ENCODE measurements at places on chromosomes 11 and 22. TPM values are rescaled to one million over a fixed set of nuclear protein-coding genes. Genes with fewer than 3 reads are reported as not detected.

The P2RY2 gene
- 1.4 TPM for total RNA-seq

The OR51B2 gene
- not detected for total RNA-seq

The F2 gene
- total RNA-seq: not detected

- no peak for DNase-seq
Observed at GRCh38 chr11:97430877-97431276, 1041.1 kb downstream of the JRKL start.

DNA sequence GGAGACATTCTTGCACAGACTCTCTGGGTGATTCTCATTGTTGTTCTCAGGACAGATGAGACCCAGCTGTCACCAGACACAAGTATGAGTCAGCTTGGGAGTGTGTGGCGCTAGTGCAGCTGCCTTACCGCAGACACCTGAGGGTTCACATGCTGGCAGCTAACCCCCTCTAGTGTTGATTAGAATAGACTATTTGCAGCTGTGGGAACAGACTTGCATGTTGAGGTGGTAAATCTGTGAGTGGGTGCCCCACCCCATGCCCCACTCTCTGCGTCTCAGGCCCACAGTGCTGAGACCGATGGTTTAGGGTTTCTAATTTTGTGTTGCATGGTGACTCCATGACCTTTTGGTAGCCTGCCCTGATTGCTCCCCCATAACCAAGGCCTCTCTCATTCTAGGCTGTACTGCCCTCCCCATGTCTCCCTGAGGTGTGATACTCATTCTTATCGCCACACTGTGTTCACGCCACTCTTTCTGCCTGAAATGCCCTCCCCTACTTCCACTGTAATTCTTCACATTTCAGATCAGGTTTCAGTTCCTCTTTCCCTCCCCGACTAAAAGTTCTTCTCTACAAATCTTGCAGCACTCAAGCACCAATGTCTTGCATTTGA is 73.7 kb upstream of the KIRREL3 start:
- no peak for DNase-seq

All from glomerular endothelial cell (primary cell).